T1000 (cell line): ENCODE measurements at places on chromosomes 6 and 20.

- DNase-seq: no peak
Observed at GRCh38 chr6:41713650-41714291, 21.6 kb downstream of the TFEB start.

GRCh38 chr20:45347297-45347935 is 808 bp downstream of the SDC4 start:
- no peak for DNase-seq

DNA sequence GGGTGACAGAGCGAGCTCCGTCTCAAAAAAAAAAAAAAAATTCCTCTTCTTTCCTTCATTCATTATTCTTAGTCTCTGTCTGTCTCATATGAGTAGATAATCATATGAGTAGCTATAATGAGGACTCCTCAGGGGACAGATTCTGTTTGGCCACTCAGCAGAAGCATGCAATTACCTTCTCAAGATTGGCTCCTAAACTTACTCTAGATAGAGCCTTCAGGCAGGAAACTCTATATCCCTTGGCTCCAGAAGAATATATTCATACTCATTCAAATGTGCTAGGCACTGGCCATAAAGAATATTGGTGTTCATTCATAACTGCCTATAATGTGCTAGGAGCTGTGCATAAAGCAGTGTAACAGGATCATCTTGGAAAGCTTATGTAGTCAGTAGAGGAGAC is 2.2 kb upstream of the ACAT2 start:
- no peak for DNase-seq

DNA sequence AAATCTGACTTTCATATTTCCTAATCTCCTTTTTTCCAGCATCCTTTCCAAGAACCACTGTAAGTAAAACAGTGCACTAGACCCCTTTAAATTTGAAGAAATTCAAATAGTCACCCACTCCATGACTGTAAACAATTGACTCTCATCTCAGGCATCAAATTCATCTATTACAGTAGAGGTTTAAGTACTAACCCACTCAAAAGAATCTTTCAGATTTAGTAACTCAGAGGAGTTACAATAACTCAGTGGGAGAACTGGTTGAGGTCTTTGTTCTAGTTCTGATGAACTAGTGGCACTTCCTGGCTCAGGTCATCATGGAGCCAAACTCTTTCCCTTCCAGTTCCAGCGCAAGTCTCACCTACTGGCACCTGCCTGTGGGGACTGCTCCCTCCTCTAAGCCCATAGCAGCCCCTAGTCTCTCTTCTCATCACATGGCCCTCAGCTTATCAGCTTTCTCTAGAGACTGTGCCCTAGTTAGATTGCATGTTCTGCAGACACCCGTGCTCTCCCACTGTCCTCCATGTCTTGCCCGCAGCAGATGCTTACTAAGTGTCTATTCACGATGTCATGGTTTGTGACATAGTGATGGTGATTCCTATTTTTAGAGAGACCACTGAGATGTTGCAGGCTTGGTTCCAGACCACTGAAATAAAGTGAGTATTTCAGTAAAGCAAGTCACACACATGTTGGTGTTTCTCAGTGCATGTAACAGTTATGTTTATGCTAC is 196.2 kb downstream of the TBC1D7 start:
- no peak for DNase-seq

- DNase-seq: no peak
Observed at GRCh38 chr6:16623731-16624130, 137.5 kb downstream of the ATXN1 start.

DNA sequence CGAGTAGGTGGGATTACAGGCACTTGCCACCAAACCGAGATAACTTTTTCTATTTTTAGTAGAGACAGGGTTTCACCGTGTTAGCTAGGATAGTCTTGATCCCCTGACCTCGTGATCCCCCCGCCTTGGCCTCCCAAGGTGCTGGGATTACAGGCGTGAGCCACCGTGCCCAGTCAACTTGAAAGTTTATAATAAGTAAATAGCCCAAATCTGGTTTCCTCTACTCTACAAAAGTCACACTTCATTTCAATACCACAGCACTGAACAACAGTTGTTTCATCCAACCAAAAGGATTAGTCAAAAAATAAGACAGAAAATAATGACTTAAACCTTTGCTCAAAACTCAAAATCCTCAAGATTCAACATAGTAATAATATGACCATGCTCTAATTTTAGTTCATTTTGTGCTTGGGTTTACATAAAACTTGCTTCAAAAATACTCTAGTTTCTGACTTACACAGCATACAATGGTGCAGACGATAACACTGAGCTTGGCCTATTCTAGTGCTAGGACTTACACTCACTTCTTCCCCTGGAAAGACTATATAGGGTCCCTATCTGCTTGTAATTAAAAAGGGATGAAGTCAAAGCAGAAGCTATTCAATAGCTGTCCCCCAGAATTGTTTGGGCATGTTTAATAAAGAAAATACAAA is 56.7 kb downstream of the NT5E start:
- no peak for DNase-seq

- no peak for DNase-seq
Observed at GRCh38 chr20:56245761-56246160, 2.8 kb upstream of the MC3R start.

GRCh38 chr6:152428126-152428525 is 209.0 kb downstream of the SYNE1 start:
- DNase-seq: no peak

DNA sequence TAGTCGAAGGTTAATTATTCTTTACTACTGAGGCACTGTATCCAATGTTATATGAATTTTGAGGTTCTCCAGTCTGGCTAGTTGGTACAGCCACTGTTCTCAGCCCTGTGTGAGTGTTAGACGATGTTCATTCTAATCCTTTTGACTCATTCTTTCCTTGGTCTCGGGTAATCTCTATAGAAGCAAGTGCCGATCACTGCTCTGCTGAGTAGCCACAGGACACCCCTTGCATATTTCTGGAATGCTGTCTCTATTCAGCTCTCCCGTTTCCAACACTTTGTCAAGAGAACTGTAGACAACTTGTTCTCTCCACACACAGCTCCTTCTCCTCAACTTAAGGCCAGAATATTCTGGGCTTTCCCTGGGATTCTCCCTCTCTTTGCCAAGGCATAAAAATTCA is 42.4 kb upstream of the PLCB1 start:
- DNase-seq: no peak

GRCh38 chr6:28393912-28394662 is 5.5 kb downstream of the ZSCAN12 start:
- DNase-seq: no peak

DNA sequence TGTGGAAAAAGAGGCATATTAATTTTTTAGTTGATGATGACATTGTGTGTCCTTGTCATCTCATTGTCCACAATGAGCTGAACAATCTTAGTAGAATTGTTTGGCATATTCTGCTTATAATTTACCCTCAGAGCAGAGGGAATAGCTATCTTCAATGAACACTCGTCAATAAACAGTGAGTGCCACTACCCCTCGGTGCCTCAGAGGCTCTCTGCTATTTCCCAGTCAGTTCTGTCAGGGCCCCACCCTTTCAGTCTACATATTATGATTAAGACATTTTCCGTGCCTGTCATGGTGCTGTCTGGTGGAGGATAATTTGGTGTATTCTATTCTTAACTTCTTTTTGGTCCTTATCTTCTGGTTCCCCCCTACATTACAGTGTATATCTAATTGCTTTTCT is 31.2 kb downstream of the NUS1 start:
- no peak for DNase-seq

DNA sequence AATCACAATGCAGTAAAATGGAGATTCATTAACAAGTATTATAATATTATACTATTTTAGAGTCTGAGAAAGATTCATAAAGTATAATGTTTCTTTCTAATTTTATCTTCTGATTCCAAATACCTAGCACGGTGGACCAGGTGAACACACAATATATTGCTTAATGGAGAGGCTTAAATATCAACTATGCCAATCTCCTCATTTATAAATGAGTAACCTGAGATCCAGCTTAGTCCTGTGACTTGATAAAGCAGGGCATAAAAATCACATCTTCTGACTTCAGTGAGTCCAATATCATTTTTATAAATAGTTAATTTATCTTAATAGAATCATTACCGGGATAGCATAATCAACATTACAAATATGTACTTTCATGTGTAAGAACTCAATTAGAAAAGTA is 144.4 kb upstream of the GJE1 start:
- no peak for DNase-seq

DNA sequence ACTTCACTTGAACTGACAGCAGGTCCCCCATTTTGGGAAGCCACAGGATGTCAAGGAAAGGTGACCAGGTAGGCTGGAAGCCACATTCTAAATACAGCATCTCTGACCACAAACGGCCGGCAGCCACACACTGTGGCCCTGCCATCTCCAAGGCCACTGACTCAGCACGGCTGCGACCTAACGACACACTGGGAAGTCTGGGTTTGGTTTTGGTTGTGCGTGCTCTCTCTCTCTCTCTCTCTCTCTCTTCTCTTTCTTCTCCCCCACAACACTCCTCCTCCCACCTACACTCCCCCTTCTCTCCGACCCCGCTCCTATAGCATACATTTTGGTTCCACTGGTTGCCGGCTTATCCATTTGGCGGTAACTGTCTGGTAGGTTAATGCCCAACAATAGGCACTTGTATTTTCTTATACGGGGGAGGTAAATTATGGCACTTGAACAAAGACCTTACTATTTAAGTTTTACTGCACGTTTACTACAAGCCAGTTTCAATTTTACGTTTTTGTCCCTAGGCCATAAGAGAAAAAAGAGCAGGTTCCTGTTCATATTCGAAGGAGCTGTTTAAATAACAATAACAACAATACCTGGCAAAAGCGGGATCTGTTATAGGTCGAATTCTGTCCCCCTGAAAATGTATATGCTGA is 103.6 kb downstream of the GMDS start:
- DNase-seq: no peak

GRCh38 chr6:100370265-100370664 is 94.5 kb downstream of the SIM1 start:
- DNase-seq: no peak

- no peak for DNase-seq
Observed at GRCh38 chr20:48686238-48687116, 141.3 kb downstream of the PREX1 start.

- no peak for DNase-seq
Observed at GRCh38 chr6:159533568-159533967, 159.5 kb downstream of the SOD2 start.

DNA sequence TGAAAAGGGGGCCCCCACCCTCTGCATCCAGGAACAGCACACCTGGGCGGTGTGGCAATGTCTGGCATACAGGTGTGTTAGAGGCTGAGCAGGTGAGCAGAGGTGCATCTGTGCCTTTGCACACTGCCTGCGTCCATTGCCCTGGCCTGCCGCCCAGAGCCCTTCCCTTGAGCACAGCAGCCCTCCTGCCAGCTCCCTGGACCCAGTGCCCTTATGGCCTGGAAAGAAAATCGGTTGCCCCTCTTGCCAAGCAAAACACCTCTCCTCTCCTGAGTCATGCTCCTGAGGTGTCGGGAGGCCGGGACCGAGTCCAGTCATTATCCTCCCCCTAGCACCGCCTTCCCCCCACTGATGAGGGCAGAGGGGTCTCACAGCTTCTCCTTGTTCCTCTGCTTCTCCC is 259.9 kb downstream of the SMOC2 start:
- DNase-seq: no peak

- no peak for DNase-seq
Observed at GRCh38 chr6:57109880-57110279, 19.9 kb downstream of the ZNF451 start.

GRCh38 chr20:6976106-6976900 is 208.8 kb downstream of the BMP2 start:
- no peak for DNase-seq

- no peak for DNase-seq
Observed at GRCh38 chr20:11438412-11438811, 479.3 kb upstream of the BTBD3 start.

- DNase-seq: no peak
Observed at GRCh38 chr6:41428996-41429421, 93.6 kb downstream of the NCR2 start.

GRCh38 chr20:50848846-50849673 is 54.2 kb downstream of the BCAS4 start:
- no peak for DNase-seq

- DNase-seq: peak; percentile 49
Observed at GRCh38 chr6:157613011-157613522, 210.0 kb upstream of the SNX9 start.

DNA sequence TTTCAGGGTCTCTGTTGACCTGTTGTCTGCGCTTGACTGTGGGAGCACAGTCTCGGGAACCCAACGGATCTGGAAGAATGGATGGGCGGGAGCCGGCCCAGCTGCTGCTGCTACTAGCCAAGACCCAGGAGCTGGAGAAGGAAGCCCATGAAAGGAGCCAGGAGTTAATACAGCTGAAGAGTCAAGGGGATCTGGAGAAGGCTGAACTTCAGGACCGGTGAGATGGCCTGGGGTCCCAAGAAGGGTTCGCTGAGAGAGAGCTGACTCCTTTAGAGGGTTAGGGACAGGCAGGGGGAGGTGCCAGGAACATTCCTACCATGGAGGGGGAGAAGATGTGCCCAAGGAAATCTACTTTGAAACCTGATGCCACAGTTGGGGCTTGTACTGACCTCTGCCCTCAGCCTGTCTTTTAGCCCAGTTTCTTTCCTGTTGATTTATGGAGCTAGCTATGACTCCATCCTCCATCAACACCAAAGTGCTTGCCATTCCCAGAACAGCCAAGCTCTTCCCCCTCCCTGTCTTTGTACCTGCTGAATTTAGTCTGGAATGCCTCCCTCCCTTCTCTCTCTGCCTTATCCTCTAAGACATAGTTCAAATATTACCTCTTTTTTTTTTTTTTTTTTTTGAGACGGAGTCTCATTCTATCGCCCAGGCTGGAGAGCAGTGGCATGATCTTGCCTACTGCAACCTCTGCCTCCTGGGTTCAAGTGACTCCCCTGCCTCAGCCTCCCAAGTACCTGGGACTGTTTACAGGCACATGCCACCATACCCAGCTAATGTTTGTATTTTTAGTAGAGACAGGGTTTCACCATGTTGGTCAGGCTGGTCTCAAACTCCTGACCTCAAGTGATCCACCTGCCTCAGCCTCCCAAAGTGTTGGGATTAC is 12.2 kb downstream of the CEP250 start:
- DNase-seq: no peak

- no peak for DNase-seq
Observed at GRCh38 chr20:37670351-37670791, 23.5 kb upstream of the CTNNBL1 start.

GRCh38 chr6:143125864-143126573 is 65.3 kb downstream of the AIG1 start:
- peak; percentile 23 for DNase-seq

DNA sequence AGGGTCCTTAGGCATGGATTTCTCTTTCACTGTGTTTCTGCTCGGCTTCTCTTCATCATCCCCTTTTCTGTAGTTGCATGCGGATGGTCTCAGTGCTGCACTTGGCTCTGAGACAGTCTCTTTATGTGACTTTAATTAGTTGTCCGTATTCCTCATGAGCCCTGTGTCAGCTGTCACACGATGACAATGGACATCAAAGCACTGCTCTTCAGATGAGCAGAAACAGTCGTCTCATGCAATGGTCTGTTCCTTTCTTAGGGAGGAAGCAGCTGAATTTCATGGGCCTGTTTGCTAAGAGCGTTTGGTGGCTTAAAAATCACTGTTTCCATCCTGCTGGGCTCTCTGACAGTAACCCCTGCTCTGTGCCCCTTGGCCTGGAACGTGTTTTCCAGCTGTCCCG is 64.9 kb downstream of the SYTL3 start:
- no peak for DNase-seq

- DNase-seq: no peak
Observed at GRCh38 chr6:21026576-21027273, 492.5 kb downstream of the CDKAL1 start.
